Naive B cell (primary cell): ENCODE measurements at places on chromosomes 1 and 21.

DNA sequence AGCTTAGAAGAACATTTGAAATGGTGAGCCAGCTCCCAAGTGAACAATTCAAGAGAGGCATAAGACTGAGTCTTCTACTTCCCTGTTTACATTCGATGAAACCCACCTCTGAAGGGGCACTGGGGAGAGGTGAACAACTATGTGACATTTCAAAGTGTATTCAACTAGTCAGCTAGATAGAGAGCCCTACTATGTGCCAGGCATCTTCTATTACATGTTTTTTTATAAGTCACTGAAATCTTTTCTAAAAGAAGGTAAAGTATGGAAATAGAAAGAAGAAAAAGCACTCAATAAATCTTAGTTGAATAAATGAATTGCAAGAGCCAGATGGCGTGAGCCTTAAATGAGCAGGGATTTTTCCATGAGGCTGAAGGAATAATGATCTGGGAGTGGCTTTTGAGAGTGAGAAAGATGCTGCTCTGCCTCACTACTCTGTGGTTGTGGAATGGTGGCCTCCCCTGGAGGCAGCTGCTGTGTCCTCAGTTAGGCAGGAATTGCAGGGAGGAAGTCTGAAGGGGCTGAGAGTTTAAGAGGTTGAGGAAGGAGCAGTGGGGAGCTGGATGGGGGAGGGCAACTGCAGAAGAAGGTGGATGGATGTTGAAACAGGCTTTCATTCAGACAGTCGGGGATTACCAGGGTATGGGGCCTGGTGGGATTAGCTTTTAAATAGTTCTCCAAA is 10.4 kb upstream of the PTPRF start:
- no peaks in the 10 kb centered on the region for H3K36me3 ChIP-seq
- DNase-seq, result no peak
- H3K4me3 ChIP-seq, result no peak overlapping the region
- H3K27ac ChIP-seq, result no peak overlapping the region
- peaks cover 41% of the 10 kb centered on the region for H3K27me3 ChIP-seq

- no peaks in the 10 kb centered on the region for H3K27me3 ChIP-seq
- no peaks in the 10 kb centered on the region for H3K4me1 ChIP-seq
- no peak overlapping the region for H3K27ac ChIP-seq
- no peaks in the 10 kb centered on the region for H3K36me3 ChIP-seq
- H3K4me3 ChIP-seq, result no peak overlapping the region
- DNase-seq, result no peak
These were observed 15.9 kb downstream of the ZMYND12 start for GRCh38 chr1:42439940-42440339.

GRCh38 chr21:15455819-15456462 is 273.8 kb upstream of the USP25 start:
- no peak overlapping the region for H3K4me3 ChIP-seq
- H3K27me3 ChIP-seq, result no peaks in the 10 kb centered on the region
- no peaks in the 10 kb centered on the region for H3K36me3 ChIP-seq
- no peak overlapping the region for H3K27ac ChIP-seq
- H3K4me1 ChIP-seq, result no peaks in the 10 kb centered on the region

GRCh38 chr1:54553602-54554313 is 5.7 kb downstream of the ACOT11 start:
- no peak for DNase-seq
- H3K4me3 ChIP-seq, result no peak overlapping the region

DNA sequence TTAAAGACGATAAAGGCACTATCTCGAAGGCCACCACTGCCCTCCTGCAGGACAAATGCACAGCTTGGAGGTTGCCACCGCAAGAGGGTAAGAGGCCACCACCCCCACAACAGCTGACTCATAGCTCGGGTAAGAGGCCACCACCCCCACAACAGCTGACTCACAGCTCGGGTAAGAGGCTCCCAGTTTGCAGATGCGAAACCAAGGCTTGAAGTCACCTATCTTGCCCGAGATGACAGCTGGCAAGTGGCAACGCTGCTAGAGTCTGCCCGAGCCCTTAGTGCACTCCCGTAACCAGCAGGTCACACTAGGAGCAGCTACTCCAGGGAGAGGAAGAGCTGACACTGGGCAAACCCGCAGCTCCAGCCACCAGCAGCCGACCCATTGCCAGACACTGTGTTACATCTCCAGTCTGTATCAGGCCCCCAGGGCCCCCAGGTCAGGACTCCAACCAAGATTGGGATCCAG is 17.1 kb upstream of the SPSB1 start:
- no peak overlapping the region for H3K27ac ChIP-seq
- H3K4me1 ChIP-seq, result peaks cover 8% of the 10 kb centered on the region
- H3K27me3 ChIP-seq, result no peaks in the 10 kb centered on the region
- peaks cover 9% of the 10 kb centered on the region for H3K36me3 ChIP-seq
- no peak for DNase-seq

DNA sequence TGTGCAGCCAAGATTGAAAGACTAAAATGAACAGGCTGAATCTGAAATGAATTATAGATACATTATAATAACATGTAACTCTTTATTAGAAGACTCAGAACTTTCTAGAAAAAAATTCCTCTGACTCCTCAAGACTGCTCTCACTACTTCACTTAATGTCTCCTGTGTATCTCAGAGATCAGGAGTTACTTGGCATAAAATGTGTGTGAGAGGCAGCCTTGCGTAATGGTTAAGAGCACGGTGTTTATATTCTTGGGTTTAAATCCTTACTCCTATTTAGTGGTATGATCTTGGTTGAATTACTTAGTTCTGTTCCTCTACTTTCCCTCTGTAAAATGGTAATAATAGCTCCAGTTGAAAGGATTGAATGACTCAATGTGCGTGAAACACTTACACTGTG is 634.9 kb downstream of the LTN1 start:
- no peaks in the 10 kb centered on the region for H3K27me3 ChIP-seq
- no peak overlapping the region for H3K4me3 ChIP-seq
- no peaks in the 10 kb centered on the region for H3K36me3 ChIP-seq
- H3K4me1 ChIP-seq, result no peaks in the 10 kb centered on the region

GRCh38 chr1:230463760-230464159 is 37.6 kb upstream of the PGBD5 start:
- no peak overlapping the region for H3K27ac ChIP-seq
- no peak overlapping the region for H3K4me3 ChIP-seq
- no peak for DNase-seq
- no peaks in the 10 kb centered on the region for H3K4me1 ChIP-seq
- H3K36me3 ChIP-seq, result peaks cover 3% of the 10 kb centered on the region

GRCh38 chr21:32044205-32045180 is 171.7 kb downstream of the HUNK start:
- no peaks in the 10 kb centered on the region for H3K36me3 ChIP-seq
- peaks cover 22% of the 10 kb centered on the region for H3K27me3 ChIP-seq
- DNase-seq, result no peak
- no peaks in the 10 kb centered on the region for H3K4me1 ChIP-seq
- H3K4me3 ChIP-seq, result no peak overlapping the region

DNA sequence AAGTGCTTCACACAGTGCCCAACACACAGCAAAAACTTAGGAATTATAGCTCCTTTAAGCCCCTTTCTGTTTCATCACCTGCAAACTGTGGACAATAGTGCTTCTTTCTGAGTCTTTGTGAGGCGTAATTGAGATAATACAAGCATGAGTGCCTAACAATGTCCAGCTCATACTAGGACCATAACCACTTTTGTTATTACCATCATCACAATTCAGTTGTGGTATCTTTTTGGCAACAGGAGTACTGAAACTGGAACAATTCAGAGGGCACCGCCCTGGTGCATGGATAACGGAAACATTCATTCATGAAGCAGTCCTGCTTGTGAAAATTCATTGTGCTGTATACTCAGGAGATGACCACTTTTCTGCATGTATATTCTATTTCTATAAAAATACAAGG is 18.2 kb downstream of the DNAJC11 start:
- peaks cover 12% of the 10 kb centered on the region for H3K4me1 ChIP-seq
- H3K27me3 ChIP-seq, result no peaks in the 10 kb centered on the region
- no peak for DNase-seq
- peaks cover 8% of the 10 kb centered on the region for H3K36me3 ChIP-seq
- no peak overlapping the region for H3K27ac ChIP-seq
- no peak overlapping the region for H3K4me3 ChIP-seq

DNA sequence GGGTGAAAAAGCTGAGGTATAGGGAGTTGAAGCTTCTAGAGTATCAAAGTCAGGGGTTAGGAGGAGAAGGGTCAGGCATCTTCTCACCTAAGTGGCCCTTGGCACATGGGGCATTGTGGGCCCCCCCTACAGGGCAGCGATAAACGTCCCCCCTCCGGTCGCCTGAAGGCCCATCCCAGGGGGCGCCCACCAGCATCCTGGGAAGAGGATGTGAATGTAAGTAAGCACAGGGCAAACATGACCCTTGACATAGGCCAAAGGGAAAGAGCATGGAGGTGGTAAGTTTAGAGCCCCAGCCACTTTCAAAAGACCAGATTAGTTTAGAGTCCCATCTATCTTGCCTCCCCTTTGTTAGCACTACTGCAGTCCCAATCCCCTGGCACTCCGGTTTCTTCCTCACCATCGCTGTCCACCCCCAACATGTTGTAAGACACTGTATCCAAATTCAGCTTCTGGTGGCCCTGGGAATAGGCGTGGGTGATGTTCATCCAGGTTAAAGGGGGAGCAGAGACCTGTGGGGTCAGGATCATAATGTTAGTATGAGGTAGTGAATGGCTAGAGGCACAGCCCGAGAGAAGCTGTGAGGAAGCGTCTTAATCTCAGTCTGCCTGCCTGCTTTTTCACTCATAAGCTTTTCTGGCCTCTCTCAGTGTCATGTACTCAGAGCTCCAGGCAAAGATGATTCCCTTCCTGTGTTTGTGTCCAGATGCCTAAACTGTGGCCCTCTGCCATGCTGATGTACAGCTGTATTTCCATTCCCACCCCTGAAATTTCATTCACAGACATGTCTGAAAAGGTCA is 2.7 kb downstream of the ITGA10 start:
- H3K36me3 ChIP-seq, result peaks cover 6% of the 10 kb centered on the region
- no peak overlapping the region for H3K4me3 ChIP-seq
- H3K27me3 ChIP-seq, result no peaks in the 10 kb centered on the region
- no peak for DNase-seq

DNA sequence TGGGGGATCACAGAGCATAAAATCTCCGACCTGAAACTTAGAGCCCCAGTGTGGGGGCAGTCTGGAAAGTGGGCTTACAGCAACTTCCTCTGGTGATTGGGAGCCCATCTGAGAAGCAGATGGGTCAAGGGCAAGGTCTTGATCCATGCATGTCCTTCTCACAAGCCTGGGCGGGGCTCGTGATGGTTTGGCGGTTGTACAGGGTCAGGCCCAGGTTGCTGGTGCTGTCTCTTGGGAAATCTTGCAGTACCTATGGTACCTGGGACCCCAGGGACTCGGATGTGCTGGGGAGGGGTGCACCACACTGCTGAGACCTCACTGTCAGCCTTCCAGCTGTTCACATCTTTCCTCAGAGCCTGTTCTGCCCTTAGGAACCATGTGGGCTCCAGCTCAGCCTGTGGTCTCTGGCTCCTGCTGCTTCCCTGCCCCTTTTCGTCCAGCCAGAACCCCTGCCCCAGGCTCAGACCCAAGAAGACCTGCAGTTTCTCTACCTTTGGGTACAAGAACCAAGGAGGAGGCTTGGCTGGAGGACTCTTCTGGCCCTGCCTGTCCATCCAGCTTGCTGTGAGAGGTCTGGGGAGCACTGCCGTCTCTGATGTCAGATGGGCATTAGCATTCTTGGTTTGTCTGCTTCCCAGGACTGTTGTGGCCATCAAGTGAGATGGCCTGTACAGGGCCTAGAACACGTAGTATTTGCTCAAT is 24.5 kb downstream of the WNT4 start:
- H3K4me3 ChIP-seq, result peak overlapping the region; percentile 80
- no peak for DNase-seq
- peaks cover 57% of the 10 kb centered on the region for H3K4me1 ChIP-seq
- H3K27ac ChIP-seq, result peak overlapping the region; percentile 99
- peaks cover 12% of the 10 kb centered on the region for H3K36me3 ChIP-seq
- no peaks in the 10 kb centered on the region for H3K27me3 ChIP-seq

DNA sequence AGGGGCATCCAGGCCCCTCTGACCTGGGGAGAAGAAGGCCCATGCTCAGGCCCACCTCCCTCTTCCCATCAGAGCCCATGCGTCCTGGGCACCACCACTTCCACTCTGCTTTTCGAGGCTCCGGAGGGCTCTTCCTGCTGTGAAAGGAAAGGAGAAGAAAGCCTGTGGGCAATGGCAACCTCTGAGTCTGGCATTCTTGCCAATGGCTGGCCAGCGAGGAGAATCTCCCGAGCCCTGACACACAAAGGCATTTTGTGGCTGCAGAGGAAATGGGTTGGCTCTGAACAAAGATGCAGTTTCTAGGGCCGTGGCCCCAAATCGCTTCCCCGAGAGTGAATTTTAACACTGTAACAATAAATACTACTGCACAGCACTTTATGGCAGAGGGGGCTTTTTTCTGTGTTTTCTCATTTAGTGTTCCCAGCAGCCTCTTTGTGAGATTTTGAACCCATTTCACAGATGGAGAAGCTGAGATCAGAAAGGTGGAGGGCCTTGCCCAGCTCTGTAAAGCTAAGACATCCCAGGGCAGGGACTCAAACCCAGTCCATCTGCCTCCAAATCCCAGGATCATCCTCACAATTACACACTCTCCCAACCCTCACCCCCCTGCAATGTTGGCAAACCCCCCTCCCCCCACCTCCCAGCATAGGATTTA is 35.7 kb upstream of the TMEM51 start:
- no peaks in the 10 kb centered on the region for H3K36me3 ChIP-seq
- no peaks in the 10 kb centered on the region for H3K4me1 ChIP-seq
- H3K27me3 ChIP-seq, result no peaks in the 10 kb centered on the region
- no peak for DNase-seq

DNA sequence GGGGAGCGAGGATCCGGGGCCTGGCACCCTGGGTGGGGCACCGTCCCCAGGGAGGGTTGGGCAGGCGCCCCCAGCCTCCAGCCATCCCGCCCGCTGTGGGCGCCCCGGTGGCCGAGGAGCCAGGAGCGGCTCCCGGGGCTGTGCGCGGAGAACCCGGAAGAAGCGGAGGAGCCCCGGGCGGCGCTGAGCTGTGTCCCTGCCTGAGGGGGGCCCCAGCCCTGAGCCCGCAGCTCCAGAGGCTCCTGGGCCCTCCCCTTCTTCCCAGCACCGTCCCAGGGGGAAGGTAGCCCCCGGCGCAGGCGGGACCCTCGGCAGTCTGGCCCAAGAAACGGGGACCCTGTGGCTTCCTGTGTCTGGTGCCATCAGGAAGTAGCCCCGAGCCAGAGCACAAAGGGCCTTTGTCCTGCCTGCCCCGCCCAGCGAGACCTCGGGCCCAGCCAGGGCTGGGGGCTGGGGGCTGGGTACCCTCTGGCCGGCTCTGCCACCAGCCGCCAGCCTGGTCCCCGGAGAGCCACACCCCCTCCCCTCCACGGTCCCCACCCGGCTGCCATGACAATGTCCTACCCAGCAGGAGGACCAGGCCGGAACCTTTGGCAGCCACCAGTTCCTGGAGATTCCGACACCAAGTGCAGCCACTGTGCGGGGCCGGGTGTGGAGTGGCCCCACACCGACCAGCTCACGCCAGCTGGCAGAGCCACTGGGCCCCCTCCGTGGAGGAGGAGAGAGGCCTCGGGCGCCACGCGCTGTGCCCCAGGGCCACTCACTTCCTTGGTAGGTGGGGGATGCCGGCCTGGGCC is 15.6 kb upstream of the TTLL10 start:
- peaks cover 12% of the 10 kb centered on the region for H3K4me1 ChIP-seq
- no peaks in the 10 kb centered on the region for H3K27me3 ChIP-seq
- peak overlapping the region; percentile 77 for H3K4me3 ChIP-seq
